ENCODE measurements at places on chromosomes 7 and 10.

DNA sequence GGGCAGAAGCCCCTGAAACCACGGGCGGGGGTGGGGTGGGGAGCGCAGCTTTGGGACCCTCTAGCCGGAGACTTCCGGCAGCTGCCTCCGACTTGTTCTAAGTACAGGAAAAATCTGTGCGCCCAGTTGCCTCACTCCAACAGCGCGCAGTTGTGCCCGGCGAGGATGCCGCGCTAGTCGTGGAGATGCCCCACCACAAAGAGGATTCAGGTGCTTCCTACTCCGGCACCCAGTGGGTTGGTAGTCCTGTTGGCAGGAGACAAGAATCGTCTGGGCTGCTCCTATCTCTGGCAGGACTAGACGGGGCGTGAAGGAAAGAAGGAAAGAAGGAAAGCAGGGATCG lies 465 bp upstream of the NPY start:
- DNase-seq = no peak

- DNase-seq = no peak
Observed at GRCh38 chr7:78636727-78637126, 816.7 kb downstream of the MAGI2 start.

DNA sequence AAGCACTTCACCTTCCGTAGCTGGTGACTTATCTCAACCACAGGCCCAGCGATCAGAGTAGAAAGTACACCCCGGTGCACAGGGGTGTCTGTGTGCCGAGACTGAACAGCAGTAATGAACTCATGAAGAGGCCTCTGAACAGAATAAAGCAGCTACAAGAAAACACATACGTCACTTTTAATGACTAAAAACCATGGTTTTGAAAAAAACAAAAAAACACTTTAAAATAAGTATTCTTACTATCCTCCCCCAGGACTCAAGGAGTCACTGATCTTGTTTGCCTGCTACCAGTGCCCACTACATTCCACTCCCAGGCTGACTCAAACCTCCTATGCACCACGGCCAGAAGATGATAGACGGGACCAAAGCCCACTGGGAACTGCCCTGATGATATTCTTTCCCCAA lies 53.8 kb downstream of the NCAPG2 start:
- peak; percentile 37 for DNase-seq

- DNase-seq = no peak
Observed at GRCh38 chr10:119153661-119154060, 11.9 kb downstream of the SFXN4 start.

- no peak for DNase-seq
Observed at GRCh38 chr10:56346845-56347415, 14.1 kb downstream of the ZWINT start.

DNA sequence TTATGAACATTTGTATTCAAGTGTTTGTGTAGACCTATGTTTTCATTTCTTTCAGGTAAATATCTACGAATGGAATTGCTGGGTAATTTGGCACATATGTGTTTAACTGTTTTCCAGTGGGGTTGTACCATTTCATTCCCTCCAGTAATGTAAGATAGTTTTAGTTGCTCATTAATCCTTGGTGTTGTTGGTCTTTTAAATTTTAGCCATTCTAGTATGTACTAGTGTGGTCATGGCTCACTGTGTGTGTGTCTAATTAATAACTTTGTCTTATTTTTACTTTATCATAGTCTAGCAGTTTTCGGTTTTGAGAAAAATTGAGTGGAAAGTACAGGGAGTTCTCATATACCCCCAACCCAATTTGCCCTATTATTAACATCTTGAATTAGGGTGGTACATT lies 278.8 kb downstream of the CAMK1D start:
- DNase-seq = no peak

- no peak for DNase-seq
Observed at GRCh38 chr7:1360521-1360971, 98.7 kb downstream of the MICALL2 start.

DNA sequence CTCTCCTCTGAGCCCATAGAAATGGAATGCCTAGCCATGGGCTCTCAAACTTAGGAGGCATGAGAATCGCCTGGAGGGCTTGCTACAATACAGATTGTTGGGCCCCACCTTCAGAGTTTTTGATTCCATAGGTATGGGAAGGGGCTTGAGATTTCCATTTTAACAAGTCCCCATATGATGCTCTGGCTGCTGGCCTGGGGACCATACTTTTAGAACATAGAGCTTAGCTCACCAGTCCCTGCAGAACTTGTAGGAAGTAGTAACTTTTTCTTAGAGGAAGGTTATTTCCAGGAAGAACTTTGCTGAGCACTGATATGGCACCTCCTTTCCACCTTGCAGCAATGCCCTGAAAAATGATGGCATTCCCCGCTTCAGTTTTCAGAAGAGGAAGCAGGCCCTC lies 177.0 kb upstream of the ZMIZ1 start:
- no peak for DNase-seq

DNA sequence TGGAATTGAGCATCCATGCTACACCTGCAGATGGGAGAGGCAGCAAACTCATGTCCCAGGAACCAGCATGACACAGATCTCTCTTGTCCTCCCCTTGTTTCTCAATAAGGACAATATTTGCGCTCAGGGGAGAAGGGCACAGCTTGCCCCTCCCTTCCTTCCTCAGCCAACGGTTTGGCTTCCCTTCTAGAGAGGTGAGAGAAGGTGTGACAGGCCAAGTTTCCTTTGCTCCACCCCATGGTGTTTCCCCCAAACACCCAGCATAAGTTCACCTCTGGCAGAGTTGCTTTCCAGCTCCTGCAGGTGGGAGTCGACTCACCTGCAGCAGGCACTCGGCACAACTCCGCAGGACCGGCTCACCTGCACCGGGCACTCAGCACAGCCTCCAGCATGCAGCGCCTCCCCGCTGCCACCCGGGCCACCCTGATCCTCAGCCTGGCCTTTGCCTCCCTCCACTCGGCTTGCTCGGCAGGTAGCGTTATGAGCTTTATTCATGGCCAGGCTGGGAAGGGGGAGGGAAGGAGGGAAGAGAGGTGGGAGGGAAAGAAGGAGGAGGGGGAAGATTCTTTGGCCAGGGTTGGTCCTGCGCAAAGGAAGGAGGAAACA lies at the start of the genes ATP6V0A4 and TMEM213:
TSS of gene ATP6V0A4 (minus strand) at position 482 of the 606 bp plus-strand sequence. CDS start 26,949 bp downstream, outside the sequence.
TSS of gene TMEM213 (plus strand) at position 280 of the 606 bp plus-strand sequence. CDS start at position 391, 111 bp downstream.
- DNase-seq = peak; percentile 8

- DNase-seq = no peak
Observed at GRCh38 chr10:59283456-59284091, 78.8 kb downstream of the FAM13C start.

GRCh38 chr10:89262086-89263051 lies 10.8 kb upstream of the LIPA start:
- DNase-seq = no peak

DNA sequence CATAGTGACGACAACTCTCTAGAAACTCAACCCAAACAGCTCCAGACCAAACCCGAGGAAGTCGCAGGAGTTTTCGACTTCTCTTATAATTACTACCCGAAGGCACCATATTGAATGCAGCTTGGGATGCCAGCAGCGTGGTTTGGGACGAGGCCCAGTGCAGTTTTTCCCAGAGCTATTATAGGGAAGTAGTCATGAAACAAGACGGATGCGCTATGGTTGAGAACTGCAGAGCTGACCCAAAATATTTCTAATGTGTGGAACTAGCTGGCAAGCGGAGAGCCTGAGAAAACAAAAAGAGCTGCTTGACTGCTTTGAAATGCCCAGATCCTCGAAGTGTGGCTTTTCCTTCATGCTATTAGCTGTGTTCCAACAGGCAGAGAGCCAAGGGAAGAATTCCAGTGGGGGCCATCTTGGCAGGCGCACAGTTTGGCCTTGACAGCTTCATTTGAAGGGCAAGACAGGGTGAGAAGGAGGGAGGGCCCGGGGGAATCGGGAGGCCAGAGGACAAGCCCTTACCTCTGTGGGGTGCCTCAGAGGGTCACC lies 122.7 kb downstream of the CUL2 start:
- no peak for DNase-seq

- DNase-seq = no peak
Observed at GRCh38 chr10:12679636-12680035, 321.9 kb downstream of the CCDC3 start.

- no peak for DNase-seq
Observed at GRCh38 chr10:73899423-73899822, 11.5 kb upstream of the PLAU start.

GRCh38 chr7:79414910-79415309 lies 38.6 kb downstream of the MAGI2 start:
- no peak for DNase-seq

- DNase-seq = no peak
Observed at GRCh38 chr7:151901828-151902227, 24.9 kb upstream of the PRKAG2 start.

DNA sequence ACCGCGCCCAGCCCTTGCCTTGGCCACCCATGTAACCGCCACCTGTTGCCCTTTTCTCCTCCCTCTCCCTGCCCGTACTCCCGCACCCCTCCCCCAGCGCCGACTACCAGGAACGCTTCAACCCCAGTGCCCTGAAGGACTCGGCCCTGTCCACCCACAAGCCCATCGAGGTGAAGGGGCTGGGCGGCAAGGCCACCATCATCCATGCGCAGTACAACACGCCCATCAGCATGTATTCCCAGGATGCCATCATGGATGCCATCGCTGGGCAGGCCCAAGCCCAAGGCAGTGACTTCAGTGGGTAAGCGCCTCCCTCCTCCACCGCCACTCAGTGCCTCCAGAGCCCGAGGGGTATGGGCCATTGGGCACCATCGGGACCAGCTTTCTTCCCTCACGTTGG lies 18.7 kb downstream of the LDB3 start:
- no peak for DNase-seq

DNA sequence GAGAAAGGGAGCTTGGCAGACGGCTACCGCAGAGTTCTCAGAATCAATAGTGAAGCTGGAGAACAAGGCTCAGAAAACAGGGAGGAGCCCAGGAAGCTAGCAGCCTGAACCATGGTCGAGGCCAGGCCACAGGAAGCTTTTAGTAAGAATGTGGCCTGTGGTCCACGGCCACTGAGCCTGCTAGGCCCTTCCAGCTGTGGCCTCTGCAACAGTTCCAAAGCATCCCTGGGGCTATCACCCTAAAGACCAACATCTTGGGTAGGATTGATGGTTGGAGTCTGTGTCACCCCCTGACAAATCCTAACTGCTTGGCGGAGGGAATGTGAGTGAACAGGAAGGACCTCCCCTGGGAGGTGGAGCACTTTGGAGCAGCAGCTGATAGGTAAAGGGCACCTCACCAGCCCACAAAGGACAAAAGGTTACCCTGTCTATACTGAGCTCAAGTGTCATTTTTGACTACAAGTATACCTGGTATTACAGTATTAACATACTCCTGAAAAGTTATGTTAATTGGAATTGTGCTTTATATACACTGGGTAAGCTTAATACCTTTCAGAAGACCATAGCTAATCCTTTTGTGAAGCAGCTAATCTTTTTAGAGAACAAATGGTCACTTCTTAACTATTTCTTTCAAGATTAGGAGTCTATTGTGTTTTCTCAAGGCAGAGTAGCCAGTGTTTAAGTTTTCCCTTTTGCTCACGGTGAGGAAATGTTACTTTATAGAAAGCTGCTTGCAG lies 18.7 kb downstream of the PTPRE start:
- DNase-seq = no peak

- peak; percentile 67 for DNase-seq
Observed at GRCh38 chr7:92691578-92691977, 101.4 kb upstream of the FAM133B start.

DNA sequence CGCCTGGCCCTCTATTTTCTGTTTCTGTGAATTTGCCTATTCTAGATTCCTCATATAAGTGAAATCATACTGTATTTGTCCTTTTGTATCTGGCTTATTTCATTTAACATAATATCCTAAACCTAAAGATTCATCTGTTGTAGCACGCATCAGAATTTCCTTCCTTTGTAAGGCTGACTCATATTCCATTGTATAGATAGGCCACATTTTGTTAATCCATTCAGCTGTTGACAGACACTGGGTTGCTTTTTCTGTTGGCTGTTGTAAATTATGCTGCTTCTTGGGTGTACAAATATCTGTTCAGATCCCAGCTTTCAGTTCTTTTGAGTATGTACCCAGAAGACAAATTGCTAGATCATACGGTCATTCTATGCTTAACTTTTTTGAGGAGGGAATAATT lies 28.8 kb upstream of the CUL1 start:
- no peak for DNase-seq

- DNase-seq = peak; percentile 29
Observed at GRCh38 chr10:17249820-17250219, 21.8 kb downstream of the VIM start.

DNA sequence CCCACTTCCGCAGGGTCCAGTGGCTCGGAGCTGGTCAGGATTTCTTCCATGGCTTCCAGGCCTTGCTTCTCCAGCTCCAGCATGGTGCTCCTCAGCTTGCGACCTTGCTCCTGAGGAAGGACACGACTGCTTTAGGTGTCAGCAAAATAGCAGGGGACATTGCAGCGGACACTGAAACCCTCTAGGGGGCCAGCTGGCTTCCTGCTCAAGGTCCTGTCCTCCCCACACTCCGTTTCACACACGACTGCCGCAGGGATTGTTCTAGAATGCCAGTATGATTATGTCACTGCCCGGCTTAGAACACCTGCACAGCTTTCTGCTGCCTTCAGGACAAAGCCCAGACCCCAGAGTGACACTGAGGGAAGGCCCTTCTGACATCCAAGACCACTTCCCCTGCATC lies 65.6 kb downstream of the SCRN1 start:
- DNase-seq = no peak

DNA sequence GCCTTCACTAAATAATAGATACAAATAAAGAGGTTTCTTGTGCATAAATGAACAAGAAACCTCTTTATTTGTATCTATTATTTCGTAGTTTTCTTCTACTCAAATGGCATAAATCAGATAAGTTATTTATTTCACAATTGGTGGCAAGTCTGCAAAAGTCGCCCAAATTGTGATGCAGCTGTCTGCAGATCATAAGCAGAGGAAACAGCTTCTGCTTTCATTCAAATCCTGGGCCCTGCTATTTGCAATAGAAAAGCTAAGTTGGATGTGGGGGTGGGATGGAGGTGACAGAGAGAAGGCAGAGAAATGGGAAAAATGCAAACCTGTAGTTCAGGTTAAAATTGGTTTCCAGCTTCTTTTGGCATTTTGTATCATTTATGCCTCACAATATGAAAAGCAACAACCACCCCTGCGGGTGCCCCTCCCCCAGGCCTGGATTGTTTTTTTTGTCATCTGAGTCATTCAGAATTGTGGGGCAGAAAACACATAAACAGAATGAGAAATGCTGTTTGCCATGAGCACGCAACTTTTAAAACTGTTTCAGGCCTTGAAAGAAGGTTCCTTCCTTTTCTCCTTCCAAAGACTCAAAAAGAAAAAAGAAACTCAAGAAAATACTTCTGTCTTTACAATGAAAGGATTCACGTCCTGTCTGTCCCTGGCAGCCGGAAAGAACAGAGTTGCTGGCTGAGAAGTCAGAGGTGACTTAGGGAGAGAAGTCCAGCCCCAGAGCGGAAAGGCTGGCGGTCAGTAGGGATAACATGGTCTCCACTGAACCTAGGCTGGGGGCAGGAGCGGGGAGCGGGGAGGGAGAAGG lies 132.9 kb downstream of the BAMBI start:
- DNase-seq = no peak

DNA sequence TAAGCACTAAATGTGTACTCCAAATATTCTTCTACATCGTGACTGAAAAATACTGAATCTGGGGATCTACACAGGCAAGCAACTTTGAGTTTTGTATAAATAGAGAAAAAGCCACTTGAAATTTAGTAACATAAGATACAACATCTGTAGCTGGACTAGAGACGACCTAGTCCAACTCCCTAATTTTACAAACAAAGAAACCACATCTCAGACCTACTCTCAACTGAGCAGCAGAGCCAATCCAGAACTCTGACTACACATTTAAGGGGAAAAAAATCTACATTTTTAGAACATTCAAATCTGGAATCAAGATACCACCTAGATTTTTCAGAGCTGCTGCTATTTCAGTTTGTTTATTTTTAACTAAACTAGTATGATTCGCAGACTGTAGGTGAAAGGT lies 88.9 kb downstream of the CABCOCO1 start:
- no peak for DNase-seq
